Foreskin fibroblast (primary cell): ENCODE measurements at places on chromosomes 12 and 14.
A peak's percentile ranks its signal among the peaks of the same experiment; 100 is the strongest.

GRCh38 chr14:105077649-105077995 is 12.4 kb upstream of the GPR132 start:
- DNase-seq: no peak

DNA sequence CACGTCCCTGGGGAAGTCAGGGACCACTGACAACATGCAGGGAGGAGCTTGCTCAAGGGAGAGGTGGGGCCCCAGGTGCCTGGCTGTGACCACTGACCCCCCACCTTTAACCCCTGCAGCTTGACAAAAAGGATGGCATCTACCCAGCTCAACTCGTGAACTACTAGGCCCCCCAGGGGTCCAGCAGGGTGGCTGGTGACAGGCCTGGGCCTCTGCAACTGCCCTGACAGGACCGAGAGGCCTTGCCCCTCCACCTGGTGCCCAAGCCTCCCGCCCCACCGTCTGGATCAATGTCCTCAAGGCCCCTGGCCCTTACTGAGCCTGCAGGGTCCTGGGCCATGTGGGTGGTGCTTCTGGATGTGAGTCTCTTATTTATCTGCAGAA is 26.3 kb downstream of the HIP1R start:
- DNase-seq: no peak

GRCh38 chr12:131075194-131075593 is 121.5 kb downstream of the ADGRD1 start:
- DNase-seq: no peak

GRCh38 chr12:125610292-125610691 is 545.1 kb downstream of the AACS start:
- DNase-seq: no peak

DNA sequence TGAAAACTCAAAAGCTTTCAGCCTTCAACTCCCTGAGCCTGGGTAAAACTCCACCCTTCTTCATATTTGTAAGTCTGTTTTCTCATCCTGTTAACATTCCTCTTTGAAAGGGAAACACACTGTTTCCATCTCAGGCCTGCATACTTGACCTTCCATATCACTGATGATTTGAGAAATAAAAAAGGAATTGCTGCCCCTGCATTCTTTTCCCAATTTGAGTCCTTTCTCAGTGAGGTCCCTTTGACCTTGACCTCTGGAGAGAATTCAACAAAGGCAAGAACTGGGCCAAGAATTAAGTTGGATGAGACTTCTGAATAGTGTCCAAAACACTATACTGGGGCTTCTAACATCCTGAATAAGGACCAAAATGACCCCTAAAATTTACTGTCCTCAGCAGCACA is 108.0 kb downstream of the AEBP2 start:
- peak; percentile 23 for DNase-seq

- DNase-seq: peak; percentile 72
These were observed at the start of gene SLC38A4 for GRCh38 chr12:46825591-46826414. SLC38A4 (minus strand) TSS chr12:46825997; CDS start chr12:46793071, 32,926 bp downstream.
